Cerebellar cortex (tissue), 1 donor: ENCODE measurements at places on chromosomes 4 and X.

- DNase-seq: no peak
These were observed 77.1 kb downstream of the RBM46 start for GRCh38 chr4:154858166-154858565.

- DNase-seq: no peak
These were observed 211.4 kb downstream of the MID1IP1 start for GRCh38 chrX:39012621-39013111.

DNA sequence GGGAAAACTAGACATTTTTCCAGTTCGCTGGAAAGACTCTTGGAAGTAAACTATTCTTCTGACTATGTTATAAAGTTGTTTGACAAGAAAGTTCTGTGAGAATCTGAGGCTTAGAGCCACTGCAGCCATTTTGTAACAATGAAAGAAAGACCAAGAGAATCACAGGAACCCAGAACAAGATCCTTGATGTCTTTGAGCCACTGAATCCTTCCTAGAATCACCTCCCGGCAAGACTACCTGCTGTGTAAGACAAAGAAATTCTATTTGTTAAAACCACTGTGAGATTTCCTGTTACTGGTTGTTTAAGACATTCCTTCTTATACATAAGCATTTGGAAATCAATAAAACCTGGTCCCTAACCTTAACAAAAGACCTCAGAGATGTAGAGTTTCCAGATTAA lies 175.7 kb upstream of the RASGEF1B start:
- DNase-seq: no peak

GRCh38 chr4:41957634-41958033 lies 22.4 kb downstream of the TMEM33 start:
- peak; percentile 14 for DNase-seq

DNA sequence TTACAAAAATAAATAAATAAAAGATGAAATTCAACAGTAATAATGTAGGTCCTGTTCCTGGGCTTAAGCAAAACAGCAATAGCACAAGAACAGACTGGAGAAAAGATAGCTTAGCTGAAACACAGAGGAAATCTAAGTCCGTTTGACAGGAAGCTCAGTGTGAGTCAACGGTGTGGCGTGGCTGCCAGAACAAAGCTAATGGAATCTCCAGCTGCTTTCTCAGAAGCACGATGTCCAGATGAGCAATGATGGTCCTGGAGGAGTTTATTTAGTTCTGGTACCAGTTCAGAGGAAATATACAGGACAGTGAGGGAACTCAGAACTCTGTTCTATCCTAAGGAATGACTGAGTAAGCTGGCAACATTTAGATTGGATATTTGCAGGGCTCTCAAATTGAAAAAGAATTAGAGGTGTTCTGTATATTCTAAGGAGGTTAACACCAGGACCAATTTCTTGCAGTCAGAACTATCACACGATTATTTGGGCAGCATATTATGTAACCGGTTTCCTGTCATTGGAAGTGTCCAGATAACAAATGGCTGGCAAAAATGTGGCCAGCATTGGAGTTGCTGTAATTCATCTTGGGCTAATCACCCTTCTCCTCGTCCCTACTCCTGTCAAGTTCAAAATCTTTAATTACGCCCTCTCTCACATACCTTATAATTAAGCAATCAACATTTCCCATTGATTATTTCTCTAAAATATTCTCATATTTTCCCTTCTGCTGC lies 12.7 kb downstream of the GAB3 start:
- DNase-seq: no peak

- DNase-seq: no peak
These were observed 154.4 kb upstream of the NOCT start for GRCh38 chr4:138861135-138861534.

DNA sequence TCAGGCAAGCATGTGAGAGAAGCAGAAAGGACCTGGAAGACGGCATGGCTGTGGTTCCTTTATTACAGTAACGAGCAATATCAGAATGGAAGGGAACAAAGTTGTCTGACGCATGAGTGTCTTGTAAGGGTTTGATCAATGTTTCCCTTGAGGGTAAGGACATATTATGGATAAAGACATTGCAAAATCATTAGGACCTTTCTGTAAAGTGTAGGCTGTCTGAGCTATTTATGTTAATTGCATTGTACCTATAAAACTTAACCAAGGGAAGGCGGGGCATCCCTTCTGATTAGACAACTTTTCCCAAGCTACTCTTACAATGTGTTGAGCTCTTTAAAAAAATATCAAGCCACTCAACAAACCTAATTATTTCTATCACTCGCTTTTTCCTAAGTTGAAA lies 112.2 kb upstream of the JADE1 start:
- no peak for DNase-seq

DNA sequence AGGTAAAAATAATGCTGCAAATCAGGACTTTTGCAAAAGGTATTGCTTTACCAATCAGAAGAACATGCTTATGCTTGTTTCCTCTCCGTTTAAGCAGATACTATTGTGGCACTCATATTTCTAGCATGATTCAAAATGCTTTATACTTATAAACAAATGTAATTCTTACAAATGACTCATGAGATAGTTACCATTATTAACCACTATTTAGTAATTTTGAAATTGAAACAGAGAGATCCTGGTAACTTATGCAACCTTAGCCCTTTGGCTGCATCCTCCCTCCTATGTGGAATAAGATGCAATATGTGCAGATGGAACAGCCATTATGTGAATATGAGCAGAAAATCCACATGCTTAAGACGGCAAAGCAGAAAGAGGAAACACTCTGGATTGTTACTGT lies 164.7 kb downstream of the PCDH18 start:
- no peak for DNase-seq

GRCh38 chr4:118348886-118349285 lies 3.9 kb downstream of the PRSS12 start:
- no peak for DNase-seq

GRCh38 chr4:107826421-107826980 lies 1.8 kb downstream of the SGMS2 start:
- DNase-seq: peak; percentile 25

- no peak for DNase-seq
These were observed 150.4 kb downstream of the FRAS1 start for GRCh38 chr4:78207541-78207940.

- no peak for DNase-seq
These were observed 70.8 kb downstream of the PTPN13 start for GRCh38 chr4:86664959-86665358.

- no peak for DNase-seq
These were observed 58.2 kb downstream of the CD38 start for GRCh38 chr4:15836362-15836761.

- DNase-seq: no peak
These were observed 222 bp downstream of the SMAD1 start for GRCh38 chr4:145481942-145482208.

- DNase-seq: no peak
These were observed 265.4 kb upstream of the CASK start for GRCh38 chrX:42188730-42189129.
